Progenitor cell of endocrine pancreas (in vitro differentiated cells): ENCODE measurements at places on chromosomes 1 and 21.

DNA sequence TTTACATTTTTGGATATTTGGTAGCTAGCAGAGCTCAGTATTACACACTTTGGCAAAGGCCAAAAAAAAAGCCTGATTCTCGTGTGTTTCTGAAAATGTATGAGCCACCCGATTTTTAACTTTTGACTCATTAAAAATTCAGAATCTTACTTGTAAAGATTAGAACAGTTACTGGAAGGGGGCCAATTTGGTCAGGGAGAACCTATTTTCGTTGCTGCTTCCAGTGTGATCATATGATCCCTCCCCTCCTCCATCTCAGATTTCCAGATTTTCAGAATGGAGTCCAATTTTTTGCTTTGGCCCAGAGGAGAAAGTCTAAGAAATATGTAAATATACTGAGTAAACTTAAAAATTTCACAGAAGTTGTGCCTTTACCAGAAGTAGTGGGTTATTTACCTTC, 3.2 kb upstream of the OR2AK2 start:
- no peak for DNase-seq

DNA sequence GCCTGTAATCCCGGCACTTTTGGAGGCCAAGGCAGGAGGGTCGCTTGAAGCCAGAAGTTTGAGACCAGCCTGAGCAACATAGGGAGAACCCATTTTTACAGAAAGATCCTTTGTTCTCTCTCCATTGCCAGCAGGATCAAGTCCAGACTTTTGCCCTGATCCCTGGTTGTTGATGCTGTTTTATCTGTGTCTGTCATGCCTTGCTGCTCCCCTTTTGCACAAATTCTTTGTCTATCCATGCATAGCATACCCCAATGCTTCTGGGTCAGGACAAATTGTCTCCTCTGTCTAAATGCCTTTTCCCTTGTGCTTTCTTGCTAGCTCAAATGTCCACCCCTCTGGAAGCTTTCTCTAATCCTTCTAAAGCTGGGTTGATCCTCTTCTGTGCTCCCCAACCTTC, 25.3 kb upstream of the FAAH start:
- DNase-seq: no peak

DNA sequence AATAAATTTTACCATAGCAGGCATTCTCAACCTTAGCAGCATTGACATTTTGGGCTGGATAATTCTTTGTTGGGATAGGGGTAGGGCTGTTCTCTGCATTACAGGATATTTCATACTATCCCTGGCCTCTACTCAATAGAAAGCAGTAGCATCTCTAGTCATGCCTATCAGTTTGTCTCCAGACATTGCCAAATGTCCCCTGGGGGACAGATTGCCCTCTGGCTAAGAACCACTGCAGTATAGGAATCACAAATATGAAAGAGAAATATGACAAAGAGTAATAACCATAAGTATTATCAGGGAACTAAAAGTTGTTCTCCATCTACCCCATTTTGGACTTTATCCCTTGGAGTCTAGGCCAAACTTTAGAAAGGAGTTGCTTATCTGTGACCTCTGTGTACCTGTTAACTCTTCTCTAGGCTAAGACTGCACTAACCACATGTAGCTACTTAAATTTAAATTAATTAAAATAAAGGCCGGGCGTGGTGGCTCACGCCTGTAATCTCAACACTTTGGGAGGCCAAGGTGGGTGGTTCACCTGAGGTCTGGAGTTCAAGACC, 76.1 kb downstream of the AGO3 start:
- no peak for DNase-seq

- DNase-seq: no peak
Observed at GRCh38 chr1:41650028-41650880, 165.8 kb upstream of the EDN2 start.

DNA sequence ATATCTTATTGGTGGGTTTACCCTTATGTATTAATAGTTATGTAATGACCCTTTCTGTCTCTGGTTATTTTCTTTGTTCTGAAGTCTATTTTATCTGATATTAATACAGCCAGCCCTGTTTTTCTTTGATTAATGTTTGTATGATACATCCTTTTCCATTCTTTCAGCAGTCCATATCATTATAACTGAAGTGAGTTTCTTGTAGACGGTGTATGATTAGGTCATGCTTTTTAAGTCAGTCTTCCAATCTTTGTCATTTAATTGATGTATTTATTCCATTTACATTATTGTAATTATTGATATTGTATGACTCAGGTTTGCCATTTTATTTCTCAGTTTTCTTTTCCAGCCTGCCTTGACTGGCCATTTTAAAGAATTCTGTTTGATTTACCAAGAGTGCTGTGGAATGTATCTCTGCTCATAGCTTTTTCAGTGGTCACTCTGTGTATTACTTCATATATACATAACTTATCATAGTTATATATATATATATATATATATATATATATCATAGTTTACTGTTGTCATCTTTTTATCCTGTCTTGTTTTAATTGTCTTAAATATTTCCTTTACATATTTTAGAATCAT, 10.5 kb downstream of the RAB4A start:
- no peak for DNase-seq

- no peak for DNase-seq
Observed at GRCh38 chr1:3357526-3358297, 96.8 kb upstream of the ARHGEF16 start.

GRCh38 chr21:25936776-25937175, 202.0 kb downstream of the GABPA start:
- no peak for DNase-seq

GRCh38 chr1:208027861-208028260, 116.9 kb upstream of the CD34 start:
- no peak for DNase-seq

DNA sequence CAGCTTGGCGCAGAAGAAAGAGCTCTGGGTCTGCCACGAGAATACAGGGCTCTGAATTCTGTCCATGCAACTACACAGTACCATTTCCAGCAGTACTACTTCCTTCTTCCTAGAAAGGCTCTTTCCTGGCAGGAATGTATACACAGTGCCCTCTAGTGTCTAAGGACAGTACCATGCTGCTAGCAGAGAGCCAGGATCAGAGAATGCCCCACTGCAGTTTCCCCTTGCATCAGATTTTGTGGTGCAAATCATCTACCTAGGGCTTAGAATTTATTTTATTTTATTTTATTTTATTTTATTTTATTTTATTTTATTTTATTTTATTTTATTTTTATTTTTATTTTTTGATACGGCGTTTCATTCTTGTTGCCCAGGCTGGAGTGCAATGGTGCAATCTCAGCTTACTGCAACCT, 50.8 kb downstream of the PAX7 start:
- DNase-seq: no peak

- DNase-seq: no peak
Observed at GRCh38 chr1:4174291-4175200, 274.5 kb upstream of the C1orf174 start.

DNA sequence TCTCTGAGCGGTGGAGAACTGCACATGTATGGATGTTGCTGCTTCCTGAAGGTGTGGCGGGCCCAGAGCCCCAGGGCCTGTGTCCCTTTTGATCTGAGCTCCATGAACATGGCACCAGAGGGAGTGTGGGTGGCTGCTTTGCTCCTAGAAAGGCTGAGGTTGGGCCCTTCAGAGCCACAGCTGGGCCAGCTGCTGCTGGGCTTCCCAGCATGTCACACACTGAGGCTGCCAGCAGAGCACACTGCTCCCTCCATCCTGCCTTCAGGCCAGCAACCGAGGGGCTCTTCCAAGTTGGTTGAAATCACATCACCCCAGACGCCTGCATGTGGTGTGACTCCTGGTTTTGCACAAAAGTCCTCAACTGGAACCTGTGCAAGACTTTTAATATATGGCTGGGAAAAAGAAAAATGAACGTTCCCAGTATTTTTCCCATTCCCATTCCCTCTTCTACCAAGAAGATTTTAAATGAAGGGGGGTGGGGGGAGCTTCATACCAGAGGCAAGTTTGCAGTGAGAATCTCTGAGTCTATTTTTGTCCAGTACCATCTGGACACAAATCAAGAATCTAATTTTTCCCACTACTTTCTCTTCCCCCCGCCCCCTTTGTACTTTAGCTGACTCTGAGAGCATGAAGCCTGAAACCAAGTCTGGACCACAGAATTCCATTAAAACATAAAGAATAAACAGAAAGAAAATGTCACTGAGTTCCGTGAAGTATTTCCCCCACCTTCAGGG, 26.2 kb upstream of the NGF start:
- no peak for DNase-seq

- DNase-seq: peak; percentile 42
Observed at GRCh38 chr1:77687519-77687906, 5.1 kb upstream of the ZZZ3 start.
